PC-3 (cell line): ENCODE measurements at places on chromosomes 7 and 10. TPM values are rescaled to one million over a fixed set of nuclear protein-coding genes. Genes with fewer than 3 reads are reported as not detected.

DNA sequence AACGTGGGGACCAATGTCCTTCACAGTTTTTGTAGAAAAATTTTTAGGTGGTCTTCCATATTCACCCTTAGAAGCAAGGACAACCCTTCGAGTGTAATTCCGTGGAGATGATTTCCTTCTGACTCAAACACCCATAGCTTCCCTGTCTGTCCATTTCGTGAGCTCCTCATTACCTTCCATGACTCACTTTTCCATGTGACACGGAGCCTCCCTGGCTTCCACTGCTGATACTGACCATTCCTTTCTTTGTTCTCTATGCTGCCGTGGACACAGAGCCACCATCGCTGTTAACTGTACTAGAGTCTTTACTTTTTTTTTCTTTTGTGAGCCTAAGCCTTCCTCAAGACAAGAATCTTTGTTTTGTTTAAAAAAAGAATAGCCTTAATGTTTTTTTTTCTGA, 12.5 kb upstream of the ARMS2 start:
- no peaks in the 10 kb centered on the region for H3K36me3 ChIP-seq
- no peak overlapping the region for H3K27ac ChIP-seq
- H3K27me3 ChIP-seq, result no peaks in the 10 kb centered on the region
- no peak overlapping the region for H3K4me3 ChIP-seq
- H3K4me1 ChIP-seq, result peaks cover 8% of the 10 kb centered on the region

DNA sequence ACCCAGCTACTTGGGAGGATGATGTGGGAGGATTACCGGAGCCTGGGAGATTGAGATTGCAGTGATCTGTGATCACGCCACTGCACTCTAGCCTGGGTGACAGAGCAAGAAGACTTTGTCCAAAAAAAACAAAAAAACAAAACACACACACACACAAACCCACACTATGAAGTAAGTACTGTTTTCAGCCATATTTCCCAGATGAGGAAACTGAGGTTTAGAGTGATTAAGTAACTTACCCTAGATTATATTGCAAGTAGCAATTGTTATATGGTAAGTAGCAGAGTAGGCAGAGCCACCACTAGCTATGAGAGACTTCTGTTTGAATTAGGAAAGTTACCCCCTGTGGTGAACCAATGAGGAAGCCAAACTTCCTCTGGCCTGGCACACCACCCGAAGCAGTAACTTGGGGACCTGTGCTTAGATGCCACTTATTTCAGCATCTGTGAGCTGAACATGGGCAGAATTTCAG, 61.9 kb downstream of the MCU start:
- no peaks in the 10 kb centered on the region for H3K4me1 ChIP-seq
- H3K27me3 ChIP-seq, result peaks cover 14% of the 10 kb centered on the region
- no peak overlapping the region for H3K27ac ChIP-seq
- DNase-seq, result no peak
- no peak overlapping the region for H3K4me3 ChIP-seq
- no peaks in the 10 kb centered on the region for H3K36me3 ChIP-seq

- H3K36me3 ChIP-seq, result no peaks in the 10 kb centered on the region
- no peak overlapping the region for H3K4me3 ChIP-seq
- no peak overlapping the region for H3K27ac ChIP-seq
- no peaks in the 10 kb centered on the region for H3K4me1 ChIP-seq
- H3K27me3 ChIP-seq, result no peaks in the 10 kb centered on the region
Observed at GRCh38 chr10:81817596-81818170, 57.3 kb upstream of the NRG3 start.

Gene NKX1-2
- total RNA-seq, result 0.36 and 0.86 TPM in 2 replicates

- no peaks in the 10 kb centered on the region for H3K36me3 ChIP-seq
- no peak overlapping the region for H3K27ac ChIP-seq
- no peaks in the 10 kb centered on the region for H3K27me3 ChIP-seq
- DNase-seq, result no peak
- no peaks in the 10 kb centered on the region for H3K4me1 ChIP-seq
Observed at GRCh38 chr7:124452186-124452585, 313.4 kb downstream of the GPR37 start.

DNA sequence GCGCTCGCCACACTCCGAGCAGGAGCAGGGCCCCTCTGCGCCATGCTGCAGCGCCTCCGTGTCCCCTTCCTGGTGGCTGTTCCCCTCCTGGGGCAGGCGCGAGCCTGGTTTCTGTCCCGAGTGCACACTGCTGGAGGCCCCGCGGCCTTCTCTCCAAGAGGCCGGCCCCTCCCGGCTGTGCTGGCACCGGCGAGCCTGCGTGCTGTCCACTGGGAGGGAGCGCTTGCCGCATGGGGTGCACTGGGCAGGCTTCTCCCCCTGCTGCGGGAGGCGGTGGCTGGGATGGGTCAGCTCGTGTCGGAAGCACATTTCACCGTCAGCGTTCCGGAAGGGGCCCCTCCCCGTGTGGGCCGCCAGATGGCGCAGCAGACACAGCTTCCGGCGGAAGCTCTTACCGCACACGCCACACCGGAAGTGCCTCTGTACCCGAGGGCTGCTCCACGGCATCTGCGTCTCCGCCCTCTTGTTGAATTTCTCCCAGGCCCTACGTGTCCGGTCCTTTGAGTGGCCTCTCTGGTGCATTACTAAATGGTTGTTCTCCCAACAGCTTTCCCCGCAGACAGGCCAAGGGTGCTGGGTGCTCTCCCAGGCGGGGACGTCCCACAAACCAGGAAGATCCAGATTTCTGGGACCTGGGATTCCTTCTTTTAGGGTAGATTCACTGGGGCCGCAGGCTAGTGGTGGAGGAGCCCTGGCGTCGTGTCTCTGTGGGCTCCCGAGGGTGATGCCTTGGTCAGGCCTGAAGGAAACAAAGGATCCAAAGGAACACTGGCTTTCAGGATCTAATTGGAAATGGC, 18.7 kb downstream of the ZNF786 start:
- peaks cover 3% of the 10 kb centered on the region; the same call in 1 of the 2 replicates for H3K36me3 ChIP-seq
- no peak overlapping the region for H3K4me3 ChIP-seq
- no peak overlapping the region for H3K27ac ChIP-seq
- H3K4me1 ChIP-seq, result no peaks in the 10 kb centered on the region
- DNase-seq, result no peak
- H3K27me3 ChIP-seq, result no peaks in the 10 kb centered on the region

- H3K27ac ChIP-seq, result no peak overlapping the region
- H3K27me3 ChIP-seq, result peaks cover 40% of the 10 kb centered on the region
- DNase-seq, result no peak
- no peaks in the 10 kb centered on the region for H3K4me1 ChIP-seq
- H3K4me3 ChIP-seq, result no peak overlapping the region
- no peaks in the 10 kb centered on the region for H3K36me3 ChIP-seq
Observed at GRCh38 chr7:49703337-49703736, 70.1 kb upstream of the VWC2 start.

DNA sequence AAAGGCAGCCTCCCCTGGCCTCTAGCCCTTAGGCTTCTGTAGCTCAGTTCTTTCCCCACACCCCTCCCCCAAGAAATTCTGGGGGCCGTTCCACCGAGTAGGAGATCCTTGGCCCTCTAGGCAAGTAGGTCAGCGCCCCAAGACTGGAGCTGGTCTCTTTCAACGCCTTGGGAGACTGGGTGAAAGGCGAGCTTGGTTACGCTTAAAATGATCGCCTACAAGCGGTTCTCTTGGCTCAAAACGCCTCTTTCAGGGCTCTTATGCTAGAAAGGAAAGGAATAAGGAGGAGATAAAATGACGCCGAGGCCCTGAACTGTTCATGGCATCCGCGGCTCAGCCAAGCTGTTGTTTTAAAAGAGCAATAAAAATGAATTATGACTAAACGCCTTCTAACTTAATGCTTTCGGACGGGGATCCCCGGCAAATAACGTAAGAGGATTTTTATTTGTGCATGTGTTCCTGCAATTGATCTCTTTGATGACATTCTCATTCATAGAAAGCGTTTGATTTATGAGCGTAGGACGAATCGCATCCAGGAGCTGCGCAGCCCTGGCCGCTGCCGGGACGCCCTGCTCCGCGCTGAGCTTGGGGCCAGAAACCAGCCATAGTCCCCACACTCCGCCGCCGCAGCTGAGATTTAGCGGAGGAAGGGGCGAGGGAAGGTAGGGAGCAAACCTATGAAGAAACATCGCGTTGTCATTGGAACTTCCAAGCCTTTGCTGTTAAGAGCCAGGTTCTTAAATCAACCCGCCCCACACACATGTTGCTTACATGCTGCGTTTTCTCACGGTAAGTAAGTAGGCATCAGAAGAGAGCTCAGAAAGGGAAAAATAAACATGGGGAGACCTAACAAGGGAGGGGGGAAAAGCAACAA, 3.0 kb upstream of the HOXA1 start:
- peaks cover 23% of the 10 kb centered on the region for H3K4me1 ChIP-seq
- DNase-seq, result peak; percentile 59
- peaks cover 14% of the 10 kb centered on the region; the same call in 1 of the 2 replicates for H3K36me3 ChIP-seq
- peak overlapping the region; percentile 84 for H3K4me3 ChIP-seq
